NT2/D1 (cell line): ENCODE measurements at places on chromosomes 2 and 18.

DNA sequence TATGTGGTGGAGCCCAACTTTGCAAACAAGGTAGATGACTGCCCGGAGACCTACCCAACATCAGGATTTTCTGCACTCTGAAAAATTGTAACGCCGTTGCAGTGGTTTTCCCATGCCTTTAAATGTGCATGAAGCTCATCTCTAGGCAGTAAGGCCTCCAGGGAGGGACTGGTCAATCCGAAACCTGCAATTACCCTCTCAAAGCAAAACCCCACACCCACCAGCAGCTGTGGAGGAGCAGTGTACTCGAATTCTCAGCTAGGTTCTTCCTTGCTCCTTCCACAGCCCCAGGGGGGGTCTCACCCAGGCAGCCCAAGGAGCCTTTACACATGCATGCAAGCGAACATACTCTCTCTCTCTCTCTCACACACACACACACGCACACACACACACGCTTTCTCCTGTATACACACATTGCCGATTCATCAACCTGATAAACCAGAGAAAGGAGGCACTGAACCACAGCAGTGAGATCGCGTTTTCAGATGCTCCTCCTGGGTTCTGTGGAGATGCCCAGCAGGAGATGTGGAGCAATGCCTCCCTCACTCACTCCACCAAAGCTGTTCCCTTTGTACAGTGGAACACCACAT is 109.2 kb downstream of the VIT start:
- no peak for DNase-seq

DNA sequence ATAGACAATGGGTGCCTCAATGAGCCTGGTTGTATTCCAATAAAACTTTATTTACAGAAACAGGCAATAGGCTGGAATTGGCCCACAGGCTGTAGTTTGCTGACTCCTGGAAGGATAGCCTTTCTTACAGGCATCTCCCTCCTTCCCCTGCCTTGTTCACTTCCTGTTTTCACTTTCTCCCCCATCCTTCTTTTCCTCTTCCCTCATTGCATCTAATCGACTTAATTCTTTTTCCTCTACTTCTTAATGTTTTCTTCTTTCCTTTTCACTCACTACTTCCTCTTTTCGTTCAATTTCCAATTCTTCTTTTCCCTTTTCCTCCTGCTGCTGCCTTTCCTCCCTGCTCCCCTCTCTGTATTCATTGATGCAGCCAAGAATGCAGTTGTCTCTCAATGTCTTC is 70.0 kb downstream of the ABCA12 start:
- DNase-seq, result no peak

GRCh38 chr2:172972005-172972619 is 103.5 kb upstream of the MAP3K20 start:
- peak; percentile 33 for DNase-seq

- DNase-seq, result no peak
Observed at GRCh38 chr2:168962636-168963035, 61.5 kb downstream of the G6PC2 start.

GRCh38 chr2:1494906-1495305 is 81.6 kb downstream of the TPO start:
- no peak for DNase-seq

GRCh38 chr2:1986598-1986997 is 242.3 kb upstream of the PXDN start:
- peak; percentile 77 for DNase-seq

DNA sequence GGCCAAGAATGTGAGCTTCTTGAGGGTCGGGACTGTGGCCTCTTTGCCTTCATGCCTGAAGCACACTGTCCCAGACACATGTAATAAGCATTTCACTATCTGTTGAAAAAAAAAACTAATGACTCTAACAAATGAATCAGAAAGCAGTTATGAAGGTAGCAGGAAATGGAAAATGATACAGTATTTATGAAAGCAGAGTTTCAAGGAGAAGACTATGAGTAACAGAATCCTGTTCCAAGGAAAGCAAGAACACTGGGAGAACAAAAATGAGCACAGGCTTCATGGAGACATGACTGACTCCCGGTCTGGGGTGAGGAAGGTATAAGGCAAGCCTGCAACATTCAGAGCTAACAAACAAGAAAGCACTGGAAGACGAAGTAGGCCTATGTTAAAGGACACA is 190.8 kb downstream of the RNF152 start:
- DNase-seq, result no peak

GRCh38 chr2:70094171-70094977 is 7.1 kb downstream of the PCBP1 start:
- no peak for DNase-seq

DNA sequence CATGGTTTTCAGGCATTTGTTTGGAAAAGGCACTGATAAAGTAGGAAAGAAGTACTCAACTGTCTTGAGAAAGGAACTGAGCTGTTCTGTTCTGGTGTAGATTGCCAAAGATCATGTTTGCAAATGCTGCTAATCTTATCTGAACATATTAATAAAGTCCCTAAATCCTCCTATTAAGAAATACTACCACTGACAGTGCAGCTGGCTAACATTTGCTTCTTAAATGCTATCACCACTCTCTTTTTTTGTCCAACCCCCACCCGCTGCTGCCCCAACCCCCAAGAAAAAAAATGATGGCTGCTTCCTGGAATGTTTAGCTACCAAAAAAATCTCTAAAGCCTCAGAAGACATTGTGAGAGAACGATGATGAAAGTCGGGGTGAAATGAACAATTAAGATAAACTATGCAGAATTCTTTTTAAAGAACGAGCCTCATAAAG is 130.7 kb downstream of the CCBE1 start:
- DNase-seq, result no peak

GRCh38 chr2:21162615-21162878 is 38.8 kb downstream of the TDRD15 start:
- no peak for DNase-seq

- DNase-seq, result no peak
Observed at GRCh38 chr2:241891315-241891987, 21.9 kb downstream of the RTP5 start.

GRCh38 chr2:25966531-25967270 is 15.6 kb downstream of the KIF3C start:
- DNase-seq, result no peak

DNA sequence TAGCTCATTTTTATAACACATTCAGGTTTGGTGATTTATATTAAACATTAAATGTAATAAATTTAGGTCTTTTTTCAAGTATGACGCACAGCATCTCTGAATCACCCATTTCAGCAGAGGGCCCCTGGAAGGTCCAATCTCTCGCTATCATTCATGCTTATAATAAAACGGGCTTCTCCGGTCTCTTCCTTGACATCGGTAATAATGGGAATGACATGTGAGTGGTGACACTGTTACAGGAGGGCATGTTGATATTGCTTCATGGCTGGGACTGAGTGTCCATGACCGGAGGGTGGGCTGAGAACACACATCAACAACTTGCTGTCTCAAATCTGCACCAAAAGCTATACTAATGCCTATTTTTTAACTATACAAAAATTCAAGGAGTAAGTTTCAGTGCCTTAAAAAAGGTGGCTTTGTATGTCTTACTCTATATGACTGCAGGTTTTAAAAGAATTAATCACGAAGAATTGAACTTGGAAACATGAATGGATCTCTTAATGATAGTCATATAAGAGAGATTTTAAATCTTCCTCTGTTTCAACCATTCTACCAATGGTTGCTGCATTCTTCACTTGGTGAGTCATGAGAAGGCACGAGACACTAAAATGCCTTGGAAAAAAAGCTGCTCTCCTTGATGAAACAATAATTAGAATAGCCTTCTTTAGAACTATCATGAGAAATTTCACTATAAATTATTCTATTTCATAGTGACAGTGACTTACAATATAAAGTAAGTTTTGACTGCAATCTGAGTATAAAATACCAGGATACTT is 101.9 kb upstream of the NRP2 start:
- DNase-seq, result no peak

GRCh38 chr2:172623249-172623965 is 67.5 kb downstream of the PDK1 start:
- no peak for DNase-seq

DNA sequence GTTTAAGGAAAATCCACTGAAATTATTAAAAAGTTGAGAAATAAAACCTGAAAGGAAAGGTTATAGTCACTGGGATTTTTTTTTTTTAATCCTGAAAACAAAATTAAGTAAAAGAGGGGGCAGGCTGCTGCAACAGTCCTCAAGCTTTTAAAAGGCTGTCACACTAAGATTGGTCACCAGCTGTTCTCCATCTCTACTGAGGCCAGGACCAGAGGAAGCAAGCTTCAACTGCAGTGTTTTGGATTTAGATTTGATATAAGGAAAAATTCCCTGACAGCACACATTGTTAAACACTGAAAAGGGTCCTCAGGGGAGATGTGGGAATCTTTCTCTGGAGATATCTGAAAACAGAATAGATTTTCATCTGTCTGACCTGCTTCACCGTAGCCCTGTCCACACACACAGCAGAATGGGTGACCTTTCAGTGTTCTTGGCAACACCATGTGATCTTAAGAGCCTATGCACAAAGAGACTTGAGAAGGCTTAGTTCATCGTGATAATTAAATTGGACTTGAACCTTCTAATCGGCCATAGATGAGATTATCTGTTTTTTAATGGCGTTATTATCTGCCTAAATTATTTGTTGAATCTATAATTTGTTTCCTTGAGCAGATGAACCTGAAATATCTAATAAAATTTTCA is 132.0 kb upstream of the BOD1L2 start:
- no peak for DNase-seq

DNA sequence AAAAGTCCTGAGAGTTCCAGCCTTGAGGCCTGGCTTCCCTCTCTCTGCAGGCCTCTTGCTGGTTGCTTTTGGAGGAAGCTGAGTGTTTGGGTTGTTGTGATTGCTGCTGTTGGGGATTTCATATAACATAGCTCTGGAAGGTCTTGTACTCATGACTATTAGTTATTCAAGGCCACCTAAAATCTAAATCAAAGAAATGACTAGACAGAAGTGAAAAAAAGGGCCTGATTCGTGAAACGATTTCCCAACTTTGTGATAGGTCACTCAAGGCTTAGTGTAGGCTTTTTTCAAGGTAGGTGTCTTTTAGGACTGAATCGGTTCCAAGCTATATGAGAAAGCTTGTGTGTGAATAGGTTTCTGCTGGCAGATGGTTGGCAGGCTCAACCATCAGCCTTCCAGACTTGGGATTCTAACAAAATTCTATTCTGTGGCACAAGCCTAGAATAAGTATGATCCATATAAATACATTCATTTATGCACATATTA is 164.4 kb downstream of the FMNL2 start:
- no peak for DNase-seq

DNA sequence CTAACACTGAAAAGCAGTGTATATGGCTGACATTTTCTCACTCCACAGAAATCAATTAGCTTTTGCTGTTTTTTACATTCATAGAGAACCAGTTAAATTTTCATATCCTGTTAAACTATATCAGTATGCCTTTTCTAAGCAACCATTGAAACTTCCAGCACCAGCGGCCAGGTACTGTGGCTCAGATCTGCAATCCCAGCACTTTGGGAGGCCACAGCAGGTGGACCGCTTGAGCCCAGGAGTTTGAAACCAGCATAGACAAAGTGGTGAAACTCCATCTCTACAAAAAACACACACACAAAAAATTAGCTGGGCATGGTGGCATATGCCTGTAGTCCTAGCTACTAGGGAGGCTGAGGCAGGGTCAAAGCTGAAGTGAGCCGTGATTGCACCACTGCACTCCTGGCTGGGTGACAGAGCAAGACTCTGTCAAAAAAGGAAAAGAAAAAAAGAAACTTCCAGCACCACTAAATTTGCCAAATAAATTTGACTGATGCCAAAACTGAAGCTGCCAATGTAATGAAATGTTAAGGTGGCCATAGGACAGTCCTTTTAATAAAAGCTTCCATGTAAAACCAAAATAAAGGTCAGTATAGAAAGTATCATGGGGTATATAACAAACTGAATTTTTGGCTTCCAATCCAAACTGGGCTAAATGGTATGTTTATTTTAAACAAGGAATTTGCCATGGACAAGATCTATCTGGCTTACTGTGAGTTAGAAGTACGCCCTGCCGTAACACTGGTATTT is 3.5 kb downstream of the SFT2D3 start:
- DNase-seq, result no peak

- DNase-seq, result no peak
Observed at GRCh38 chr2:199543606-199544172, 86.0 kb upstream of the SATB2 start.

DNA sequence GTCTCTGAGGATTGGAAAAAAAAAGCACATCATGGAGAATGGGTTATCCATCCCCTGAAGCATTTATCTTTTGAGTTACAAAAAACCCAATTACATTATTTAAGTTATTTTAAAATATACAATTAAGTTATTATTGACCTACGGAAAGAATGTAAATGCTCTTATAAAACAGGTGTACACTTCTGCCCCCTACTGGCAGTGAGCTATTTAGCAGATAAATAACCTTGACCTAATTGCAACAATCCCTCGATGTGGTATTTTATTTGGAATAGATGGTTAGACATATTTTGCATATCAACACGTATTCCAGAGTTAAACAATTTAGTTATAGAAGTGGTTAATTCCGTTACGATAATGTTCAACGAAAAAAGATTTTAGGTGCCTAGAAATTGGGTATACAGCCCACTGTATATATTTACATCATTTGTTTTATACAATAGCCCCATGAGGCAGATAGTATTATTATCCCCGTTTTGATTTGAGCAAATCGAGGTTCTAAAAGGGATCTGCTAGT is 9.1 kb upstream of the DAW1 start:
- DNase-seq, result peak; percentile 59

- no peak for DNase-seq
Observed at GRCh38 chr18:52431683-52432082, 91.7 kb downstream of the DCC start.

DNA sequence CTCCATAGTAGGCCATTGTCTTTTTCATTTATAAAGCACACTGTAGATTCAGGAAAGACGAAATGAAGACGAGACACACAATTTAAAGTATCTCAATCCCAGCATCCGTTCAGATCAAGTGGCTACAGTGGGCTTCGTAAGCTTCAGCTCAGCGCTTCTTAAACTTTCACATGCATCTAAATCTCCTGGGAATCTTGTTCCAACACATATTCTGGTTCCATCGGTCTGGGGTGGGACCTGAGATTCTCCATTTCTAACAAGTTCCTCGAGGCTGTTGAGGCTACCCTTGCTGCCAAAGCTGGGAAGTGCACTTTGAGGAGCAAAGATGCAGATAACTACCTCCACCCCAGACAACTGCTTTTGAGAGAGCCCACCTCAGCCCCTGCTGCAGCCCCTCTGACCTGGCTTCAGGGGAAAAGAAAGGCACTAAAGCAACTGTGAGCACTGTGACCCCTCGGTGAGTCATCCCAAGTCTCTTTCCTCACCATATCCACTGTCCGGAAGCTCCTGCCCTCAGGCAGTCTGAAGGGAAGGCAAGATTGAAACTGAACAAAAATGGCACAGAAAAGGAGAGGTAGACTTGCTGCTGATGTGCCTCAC is 201.1 kb upstream of the FBXO11 start:
- DNase-seq, result no peak

GRCh38 chr2:10410001-10410822 is 37.9 kb downstream of the ODC1 start:
- no peak for DNase-seq

GRCh38 chr18:51890762-51891161 is 449.2 kb upstream of the DCC start:
- no peak for DNase-seq

- no peak for DNase-seq
Observed at GRCh38 chr2:14081521-14081920, 551.0 kb upstream of the LRATD1 start.
